ENCODE measurements at places on chromosomes 3 and 15.

GRCh38 chr15:95449230-95449628 lies 881.3 kb upstream of the NR2F2 start:
- DNase-seq: no peak

- DNase-seq: no peak
Observed at GRCh38 chr3:65478551-65479500, 559.9 kb downstream of the MAGI1 start.

- DNase-seq: no peak
Observed at GRCh38 chr3:32820971-32821685, 3.3 kb downstream of the TRIM71 start.

DNA sequence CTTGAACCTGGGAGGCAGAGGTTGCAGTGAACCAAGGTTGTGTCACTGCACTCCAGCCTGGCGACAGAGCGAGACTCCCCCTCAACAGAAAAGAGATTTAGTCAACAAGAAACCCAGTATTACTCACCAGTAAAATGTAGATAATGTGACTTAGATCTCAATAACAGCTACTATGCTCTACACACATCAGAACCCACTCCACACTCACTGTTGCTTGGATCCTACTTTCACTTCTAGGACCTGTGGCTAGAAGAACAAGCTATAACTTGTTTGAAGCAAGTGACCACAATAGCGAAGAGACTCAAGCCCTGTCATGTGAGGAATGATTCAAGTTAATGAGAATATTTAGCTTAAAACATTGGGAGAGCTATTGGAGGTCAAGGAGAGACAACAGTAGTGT lies 100.7 kb downstream of the ANXA2 start:
- no peak for DNase-seq

GRCh38 chr3:78026318-78026828 lies 986.5 kb downstream of the ROBO2 start:
- DNase-seq: no peak

- DNase-seq: no peak
Observed at GRCh38 chr15:22880068-22880980, 41.9 kb downstream of the NIPA2 start.

DNA sequence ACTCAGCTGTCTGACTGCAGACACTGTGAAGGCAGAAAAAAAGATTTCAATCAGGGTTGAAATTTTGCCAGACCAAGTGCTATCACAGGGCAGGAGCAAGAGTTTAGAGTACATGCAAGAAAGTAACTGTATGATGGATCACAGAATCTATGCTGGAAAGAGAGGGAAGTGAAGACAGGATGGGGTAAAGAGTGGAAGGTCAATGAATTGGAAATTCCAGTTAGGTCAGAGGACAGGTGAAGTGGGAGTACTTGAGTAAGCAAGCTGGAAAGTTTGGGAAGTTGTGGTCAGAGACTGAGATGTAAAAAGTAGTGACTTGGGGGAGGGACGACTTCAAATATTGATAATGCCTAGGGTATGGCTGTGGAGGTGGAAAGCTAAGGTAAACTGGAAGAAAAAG lies 7.2 kb downstream of the SPG11 start:
- no peak for DNase-seq

- no peak for DNase-seq
Observed at GRCh38 chr15:20352241-20353200, 189.1 kb downstream of the GOLGA6L6 start.

- DNase-seq: no peak
Observed at GRCh38 chr15:57037548-57037947, 119.1 kb downstream of the TCF12 start.

DNA sequence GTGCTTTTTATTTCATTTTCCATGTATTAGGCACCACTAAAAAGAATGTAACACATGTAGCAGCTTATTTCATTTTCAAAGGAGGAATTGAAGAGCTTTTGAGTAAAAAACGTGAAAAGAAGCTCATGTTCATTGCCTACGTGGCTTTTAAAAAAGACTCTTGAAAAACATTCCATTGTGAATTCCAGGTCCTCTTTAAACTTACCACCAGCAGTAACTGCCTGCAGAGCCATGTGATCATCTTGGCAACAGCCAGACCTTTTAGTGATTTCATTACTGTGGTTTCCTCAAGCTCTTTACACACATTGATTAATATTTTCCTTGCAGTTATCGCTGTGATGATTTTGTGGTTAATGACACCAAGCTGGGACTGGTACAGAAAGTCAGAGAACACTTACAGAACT lies 43.8 kb upstream of the FBXL22 start:
- no peak for DNase-seq

Data from left hindlimb (tissue), 1 donor.